ENCODE measurements at places on chromosomes 1 and 21.

DNA sequence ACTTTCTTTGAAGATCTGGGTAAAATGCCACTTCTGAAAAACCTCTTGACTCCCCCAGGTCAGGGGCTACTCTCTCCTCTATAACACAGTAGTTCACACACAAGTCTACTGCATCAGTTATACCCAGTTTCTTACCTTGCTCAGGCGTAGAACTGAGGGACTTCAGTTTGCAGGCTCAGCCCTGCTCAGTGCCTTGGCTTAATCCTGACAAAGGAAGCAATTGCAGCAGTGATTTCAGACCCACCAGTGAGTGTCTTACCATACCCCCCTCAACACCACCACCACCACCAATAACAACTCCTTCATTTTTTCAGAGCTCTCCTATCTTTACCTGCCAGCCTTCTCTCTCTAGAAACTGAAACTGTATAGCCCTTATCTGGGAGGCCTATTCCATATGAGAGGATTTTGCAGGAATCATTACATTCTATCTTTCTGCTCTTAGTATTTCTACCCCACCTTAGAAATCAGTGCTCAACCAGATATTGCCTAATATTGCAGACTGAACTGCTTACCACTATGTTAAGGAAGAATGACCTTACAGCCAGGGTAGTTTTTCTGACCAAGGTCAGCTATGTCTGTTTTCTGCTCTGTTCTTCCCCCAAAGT lies 105.5 kb upstream of the S1PR1 start:
- DNase-seq: no peak

- no peak for DNase-seq
Measured at GRCh38 chr1:223487887-223488259, 94.7 kb downstream of the CCDC185 start.

GRCh38 chr1:37240897-37241296 lies 206.6 kb upstream of the GRIK3 start:
- DNase-seq: no peak

DNA sequence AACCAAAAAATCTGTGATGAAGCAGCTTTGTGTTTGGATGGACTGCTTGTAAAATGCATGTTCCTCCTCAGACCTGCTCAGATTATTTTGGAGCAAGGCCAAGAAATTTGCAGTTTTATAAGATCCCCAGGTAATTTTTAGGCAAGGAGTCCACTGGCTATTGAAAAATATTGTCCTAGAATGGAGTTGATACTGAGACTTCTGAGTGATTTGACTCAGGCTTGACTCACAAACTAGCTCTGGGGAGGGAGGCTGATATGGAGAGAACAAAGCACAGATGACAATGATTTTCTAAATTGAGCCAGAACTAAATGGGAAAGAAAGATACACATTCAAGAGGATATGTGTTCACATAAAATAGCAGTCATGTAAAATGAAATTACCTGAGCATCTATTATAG lies 36.7 kb downstream of the AGL start:
- no peak for DNase-seq

GRCh38 chr1:66495495-66495894 lies 38.5 kb upstream of the SGIP1 start:
- DNase-seq: no peak

GRCh38 chr1:244064621-244065020 lies 13.5 kb downstream of the ZBTB18 start:
- no peak for DNase-seq

- no peak for DNase-seq
Measured at GRCh38 chr1:79287982-79288381, 281.5 kb upstream of the ADGRL4 start.

- DNase-seq: no peak
Measured at GRCh38 chr1:88451856-88452255, 232.2 kb upstream of the PKN2 start.

DNA sequence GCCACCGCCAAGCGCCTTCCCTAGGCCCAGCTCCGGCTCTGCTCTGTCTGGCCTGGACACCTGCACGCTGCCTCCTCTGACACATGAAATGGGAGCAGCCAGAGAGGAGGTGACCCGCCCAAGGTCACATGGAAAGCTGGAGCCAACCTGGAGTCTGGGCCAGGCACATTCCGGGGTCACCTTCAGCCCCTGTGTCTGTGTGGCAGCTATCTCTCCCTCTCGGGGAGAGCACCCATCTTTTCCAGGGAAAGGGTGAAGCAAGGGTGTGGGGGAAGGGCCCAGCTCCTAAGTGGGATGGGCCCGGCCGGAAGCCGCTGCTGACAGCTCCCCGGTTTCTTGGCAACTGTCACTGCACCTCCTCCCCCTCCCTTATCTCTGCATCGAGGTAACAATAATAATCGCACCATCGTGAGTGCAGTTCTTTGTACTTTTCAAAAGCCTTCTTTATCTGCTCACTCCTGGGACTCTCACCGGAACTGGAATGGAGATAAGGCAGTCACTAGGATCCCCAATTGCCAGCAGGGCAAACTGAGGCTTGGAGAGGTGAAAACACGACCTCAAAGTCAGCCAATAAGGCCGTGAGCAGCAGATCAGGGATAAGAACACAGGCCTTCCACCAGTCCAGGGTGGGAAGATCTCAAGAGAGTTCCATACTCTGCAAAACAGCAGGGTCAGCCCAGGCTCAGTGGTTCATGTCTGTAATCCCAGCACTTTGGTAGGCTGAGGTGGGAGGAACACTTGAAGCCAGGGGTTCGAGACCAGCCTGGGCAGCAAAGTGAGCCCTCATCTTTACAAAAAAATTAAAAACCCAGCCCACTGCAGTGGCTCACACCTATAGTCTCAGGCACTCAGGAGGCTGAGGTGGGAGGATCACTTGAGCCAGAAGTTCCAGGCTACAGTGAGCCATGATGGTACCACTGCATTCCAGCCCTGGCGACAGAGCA lies 36.9 kb downstream of the RAP1GAP start:
- DNase-seq: no peak

DNA sequence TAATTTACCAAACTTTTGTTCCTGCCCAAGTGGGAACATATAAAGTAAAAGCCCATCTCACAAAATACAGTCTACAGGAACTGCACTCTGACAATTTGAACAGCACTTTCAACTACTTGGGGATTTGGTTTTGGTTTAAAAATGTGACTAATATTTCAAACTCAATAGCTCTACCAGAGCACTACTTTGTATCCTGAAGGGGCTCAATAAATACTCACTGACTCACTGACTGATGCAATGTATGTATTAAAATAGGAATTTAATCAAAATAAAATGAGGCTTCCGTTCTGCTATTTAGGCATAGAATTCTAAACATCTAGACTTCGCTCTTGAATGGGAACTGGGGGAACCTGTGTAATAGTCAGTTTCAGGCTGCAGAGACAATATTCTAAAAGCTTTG lies 21.9 kb downstream of the EFCAB14 start:
- no peak for DNase-seq

DNA sequence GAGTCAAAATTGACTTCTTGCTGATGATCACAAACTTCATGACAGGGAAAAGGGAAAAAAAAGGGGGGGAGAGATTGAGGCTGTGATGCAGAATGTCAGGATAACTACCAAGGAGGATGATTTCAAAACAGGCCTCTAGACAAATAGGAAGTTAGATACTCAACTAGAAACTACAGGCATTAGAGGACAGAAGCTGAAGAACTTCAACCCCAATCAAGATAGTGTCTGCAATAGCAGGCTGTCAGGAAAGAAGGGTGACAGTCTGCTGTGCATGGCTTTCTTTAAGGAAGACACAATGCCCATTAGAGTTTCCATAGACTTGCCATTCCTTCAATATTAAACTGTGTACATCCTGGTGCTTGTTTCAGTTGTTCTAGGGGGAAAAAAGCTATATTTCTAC lies 257.2 kb downstream of the TTLL7 start:
- no peak for DNase-seq

DNA sequence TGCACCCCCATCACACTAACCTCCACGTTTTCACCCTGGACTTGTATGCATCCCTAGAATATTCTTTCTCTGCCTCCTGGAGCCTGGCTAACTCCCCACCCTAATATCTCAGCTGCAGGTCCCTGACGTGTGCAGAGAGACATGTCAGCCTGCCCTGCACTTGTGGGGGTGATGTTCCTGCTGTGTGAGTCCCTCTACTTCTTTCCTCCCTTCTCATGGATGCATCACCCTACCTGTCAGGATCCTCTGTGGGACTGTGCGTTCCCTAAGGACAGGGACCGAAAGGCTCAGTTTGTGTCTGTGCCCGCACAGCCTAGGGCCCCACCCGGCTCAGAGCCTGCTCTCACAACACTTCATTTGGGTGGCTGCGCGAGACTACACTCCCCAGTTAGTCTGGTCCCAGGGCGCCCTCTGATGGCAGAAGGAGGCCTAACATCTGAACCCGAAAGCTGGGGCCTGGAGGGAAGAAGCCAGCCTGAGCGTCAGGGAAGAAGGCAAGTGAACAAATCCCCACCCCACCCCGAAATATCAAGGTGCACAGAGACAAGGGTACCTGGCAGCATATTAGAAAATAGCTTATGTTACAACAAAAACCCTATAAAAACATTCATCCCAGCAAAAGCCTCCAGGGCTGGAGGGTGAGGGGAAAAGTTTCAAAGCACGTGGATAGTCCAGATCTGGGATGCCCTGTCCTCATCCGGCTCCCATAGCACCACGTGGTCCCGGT lies 3.7 kb downstream of the CD52 start:
- peak; percentile 100 for DNase-seq

- DNase-seq: peak; percentile 34
Measured at GRCh38 chr1:180953291-180954004, 40.8 kb downstream of the KIAA1614 start.

- DNase-seq: peak; percentile 30
Measured at GRCh38 chr1:21764615-21765423, 18.1 kb downstream of the USP48 start.

DNA sequence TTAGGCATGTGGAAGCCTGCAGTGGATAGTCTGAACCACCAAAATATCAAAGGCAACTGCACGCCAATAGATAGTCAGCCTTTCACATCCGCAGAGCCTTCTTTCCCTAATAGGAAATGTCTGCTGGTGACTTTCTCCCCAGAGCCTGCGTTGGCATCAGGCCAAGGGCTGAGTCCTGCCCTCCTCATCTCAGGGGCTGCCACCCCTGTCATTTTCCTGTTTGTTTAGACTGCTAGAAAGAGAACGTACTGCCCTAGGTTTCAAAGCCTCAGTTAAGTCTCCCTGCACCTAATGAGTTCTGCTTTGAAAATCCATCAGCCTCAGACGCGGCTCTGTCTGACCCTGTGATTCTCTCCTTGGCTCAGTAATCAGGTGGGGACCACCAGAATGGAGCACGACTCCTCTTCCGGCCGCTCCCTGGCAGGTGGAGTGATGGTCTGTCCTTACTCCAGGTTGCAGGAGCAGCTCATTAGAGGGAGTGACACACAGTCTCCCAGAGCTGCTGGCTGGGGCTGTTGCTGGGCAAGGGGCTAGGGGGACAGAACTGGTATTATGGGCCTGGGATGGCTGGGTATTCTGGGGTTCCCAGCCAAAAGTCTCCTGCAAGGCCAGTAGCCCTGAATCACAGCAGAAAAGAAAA lies 27.3 kb downstream of the STUM start:
- DNase-seq: no peak

DNA sequence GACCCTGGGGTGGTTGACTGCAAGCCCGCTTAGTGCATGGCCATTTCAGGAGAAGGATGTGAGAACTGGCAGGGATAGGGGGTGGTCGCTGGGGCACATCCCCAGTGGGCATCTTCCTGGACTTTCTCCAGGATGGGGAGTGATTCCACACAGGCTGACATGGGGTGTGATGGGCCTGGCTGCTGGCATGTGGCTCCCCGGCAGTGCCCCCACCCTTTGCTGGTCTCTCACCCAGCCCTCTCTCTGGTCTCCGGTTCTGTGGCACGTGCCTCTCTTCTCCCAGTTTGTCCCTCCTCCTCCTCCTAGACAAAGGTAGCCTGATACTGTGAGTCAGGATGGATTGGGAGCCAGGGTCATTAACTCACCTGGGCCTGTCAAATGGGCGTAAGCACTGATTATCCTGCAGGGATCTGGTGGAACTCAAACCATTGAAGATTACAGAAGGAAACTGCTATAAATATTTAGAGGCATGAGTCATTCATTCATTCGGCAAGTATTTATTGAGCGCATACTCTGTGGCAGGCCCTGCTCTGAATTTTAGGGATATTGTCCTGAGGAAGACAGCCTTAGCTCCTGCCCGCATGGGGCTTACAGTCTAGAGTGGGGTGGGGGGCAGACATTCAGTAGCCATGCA lies 23.6 kb upstream of the EPS8L3 start:
- no peak for DNase-seq

DNA sequence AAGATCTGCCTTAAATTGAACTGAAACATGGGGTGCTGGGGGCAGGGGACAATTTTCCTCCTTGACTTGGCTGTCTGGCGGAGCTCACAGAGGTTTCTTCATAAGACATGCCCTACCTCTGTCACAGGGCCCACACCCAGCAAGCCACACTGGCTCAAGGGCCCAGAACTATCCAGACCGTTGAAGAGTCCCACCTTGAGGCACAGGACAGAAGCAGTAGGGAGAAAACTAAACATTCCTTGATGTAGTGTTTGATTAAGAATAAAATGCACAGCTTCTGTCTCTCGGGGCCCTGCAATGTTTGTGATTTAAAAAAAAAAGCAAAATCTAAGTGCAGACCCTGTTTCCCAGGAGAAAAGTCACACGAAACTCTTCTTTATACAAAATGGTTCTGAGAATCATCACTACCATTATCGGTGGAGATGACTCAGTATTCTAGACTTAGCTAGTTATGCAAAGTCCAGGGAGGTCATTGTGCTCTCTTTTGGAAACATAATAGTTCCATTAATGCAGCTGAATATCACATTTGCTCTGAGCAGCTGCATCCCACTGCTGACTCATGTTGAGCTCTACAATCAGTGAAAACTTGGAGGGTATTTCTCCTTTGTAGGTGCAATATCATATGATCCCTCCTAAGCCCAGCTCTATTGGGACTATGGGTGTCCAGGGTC lies 53.6 kb upstream of the DIRAS3 start:
- no peak for DNase-seq

DNA sequence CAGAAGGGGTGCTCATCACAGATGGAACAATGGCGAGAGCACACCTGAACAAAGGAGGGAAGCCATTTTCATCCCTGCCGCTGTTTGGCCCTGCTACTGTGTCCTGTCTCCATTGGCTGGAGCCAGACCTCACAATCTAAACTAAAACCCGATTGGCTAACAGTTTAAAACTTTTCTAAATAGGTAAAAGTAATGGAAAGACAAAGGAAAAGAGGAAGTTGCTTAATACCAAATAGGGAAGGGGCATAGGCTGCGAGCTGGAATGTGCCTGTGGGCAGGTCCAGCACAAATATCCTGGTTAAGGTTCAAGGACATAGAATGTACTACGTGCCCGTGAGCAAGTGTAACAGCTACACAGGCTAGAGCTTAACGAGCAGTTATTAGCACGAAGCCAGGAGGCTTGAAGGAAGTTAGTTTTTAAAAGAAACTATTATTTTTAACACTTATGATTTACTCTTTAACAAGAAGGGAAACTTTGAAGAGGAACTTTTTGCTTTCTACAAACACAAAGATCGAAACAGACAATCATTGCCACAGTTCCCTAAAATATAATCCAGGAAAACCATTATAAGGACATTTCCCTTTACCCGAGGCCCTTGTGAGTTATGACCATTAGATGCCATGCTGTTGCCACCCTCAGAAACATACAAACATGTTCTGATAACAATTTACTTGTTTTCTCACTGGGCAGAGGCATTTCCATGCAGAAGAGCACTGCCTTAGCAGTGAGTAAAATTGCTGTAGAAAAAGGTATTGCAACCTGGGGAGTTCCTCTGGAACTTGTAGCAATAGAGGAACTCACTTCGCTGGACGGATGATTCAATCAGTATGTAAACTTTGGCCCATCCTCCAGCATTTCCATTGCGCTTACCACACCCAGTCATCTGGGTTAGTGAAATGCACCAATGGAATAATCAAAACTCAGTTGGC lies 4.8 kb upstream of the PTTG1IP start:
- no peak for DNase-seq

Measured in activated T-cell treated with anti-CD3 and anti-CD28 coated beads, Interleukin-2, amount 50 U/mL, for 48 hours (primary cell).